DMS79 treated with DMSO at 0.1 percent for 48 hours (cell line): ENCODE measurements at places on chromosomes 6 and 20.
A peak's percentile ranks its signal among the peaks of the same experiment; 100 is the strongest.

GRCh38 chr20:47956268-47956995 lies 171.2 kb upstream of the SULF2 start:
- no peak for DNase-seq

GRCh38 chr6:116461331-116461931 lies at the start of gene CALHM6:
TSS of gene CALHM6 (plus strand) at chr6:116461375. CDS start at chr6:116461930, 555 bp downstream.
- no peak for DNase-seq

GRCh38 chr6:166512567-166512966 lies 73.9 kb downstream of the RAMACL start:
- DNase-seq: no peak

GRCh38 chr6:14997507-14997906 lies 248.4 kb upstream of the JARID2 start:
- DNase-seq: no peak

- DNase-seq: no peak
Observed at GRCh38 chr6:52724042-52724405, 39.3 kb downstream of the GSTA2 start.

DNA sequence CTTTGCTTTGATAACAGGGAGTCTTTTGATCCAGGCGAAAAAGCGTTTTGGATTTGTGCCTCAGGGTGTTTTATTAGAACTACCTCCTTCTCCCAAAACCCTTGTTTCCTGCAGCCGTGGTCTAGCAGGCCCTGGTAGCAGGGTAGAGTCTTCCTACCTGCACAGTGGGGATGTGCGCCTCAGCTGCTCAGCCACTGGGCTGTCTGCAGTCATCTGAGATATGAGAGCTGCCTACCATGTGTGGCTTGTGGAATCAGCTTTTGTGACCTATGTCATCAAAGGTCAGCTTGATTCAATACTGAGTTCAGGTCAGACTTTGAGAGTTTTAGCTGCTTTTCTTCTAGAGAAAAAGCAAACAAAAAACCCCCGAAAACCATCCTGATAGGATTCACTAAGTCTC lies 279.5 kb downstream of the CLIC5 start:
- DNase-seq: no peak

DNA sequence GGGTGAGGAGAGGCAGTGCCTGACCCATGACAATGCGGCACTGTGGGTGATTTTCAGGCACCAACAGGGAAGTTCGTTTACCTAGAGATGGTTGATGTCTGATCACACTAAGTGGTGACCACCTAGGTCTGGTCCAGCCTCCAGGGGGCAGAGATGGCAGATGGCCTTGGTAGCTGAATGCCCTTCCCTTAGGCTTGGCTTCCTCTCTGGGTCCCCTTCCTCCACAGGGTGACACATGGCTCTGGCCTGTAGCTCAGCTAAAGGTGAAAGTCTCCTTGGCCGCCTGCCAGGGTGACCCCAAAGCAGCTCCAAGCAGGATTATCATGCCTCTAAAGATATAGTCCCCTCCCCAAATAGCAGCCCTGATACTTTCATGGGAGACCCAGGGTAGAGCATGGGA lies 6.4 kb downstream of the GDAP1L1 start:
- DNase-seq: no peak

GRCh38 chr6:138372711-138373463 lies 4.8 kb upstream of the SMIM28 start:
- DNase-seq: no peak

- DNase-seq: no peak
Observed at GRCh38 chr6:18410412-18410811, 23.3 kb downstream of the RNF144B start.

DNA sequence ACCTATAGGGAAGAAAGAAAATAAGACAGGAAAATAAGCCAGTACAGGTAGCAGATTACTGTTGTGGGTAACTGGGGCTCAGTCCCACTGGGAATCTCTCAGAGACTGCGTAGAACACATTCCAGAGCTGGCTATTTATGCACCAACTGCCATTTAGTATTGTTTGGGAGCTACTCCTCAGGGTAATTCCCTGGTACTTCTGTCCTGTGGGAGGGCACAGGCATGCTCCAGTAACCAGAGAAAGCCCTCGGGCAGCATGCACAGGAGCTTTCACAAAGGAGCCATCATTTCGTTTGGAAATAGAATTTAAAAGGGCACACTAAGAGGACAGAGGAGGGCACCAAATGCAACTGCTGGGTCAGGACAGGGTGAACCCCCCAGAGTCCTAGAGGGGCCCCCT lies 148.0 kb upstream of the LRFN2 start:
- peak; percentile 15 for DNase-seq

DNA sequence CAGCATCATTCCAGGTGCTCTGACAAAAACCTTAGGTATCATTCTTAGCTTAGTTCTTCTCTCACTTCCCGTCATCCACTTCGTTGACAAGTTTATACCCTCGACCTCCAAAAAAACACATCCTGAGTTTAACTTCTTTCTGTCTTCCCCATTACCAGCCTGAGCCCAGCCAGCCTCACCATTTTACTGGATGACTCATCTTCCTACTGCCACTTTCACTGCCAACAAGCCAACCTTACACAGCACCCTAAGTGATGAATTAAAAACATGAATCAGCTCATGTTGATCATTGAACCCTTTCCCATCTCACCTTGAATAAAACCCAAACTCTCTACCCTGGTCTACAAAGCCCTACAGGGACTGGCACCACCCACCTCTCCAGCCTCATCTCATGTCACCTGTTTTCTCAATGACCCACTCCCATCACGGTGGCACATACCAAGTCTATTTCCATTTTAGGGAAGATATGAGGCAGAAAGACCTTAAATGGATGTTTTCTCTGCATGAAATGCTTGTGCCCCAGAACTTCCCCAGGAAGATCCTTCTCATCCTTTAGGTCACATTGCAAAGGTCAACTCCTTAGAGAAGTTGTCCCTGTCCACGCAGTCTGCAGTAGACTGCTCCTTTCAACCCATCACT lies 9.9 kb upstream of the UST start:
- no peak for DNase-seq

- no peak for DNase-seq
Observed at GRCh38 chr6:167027772-167028171, 28.6 kb downstream of the CEP43 start.

- no peak for DNase-seq
Observed at GRCh38 chr20:11054266-11054993, 380.6 kb upstream of the JAG1 start.

- DNase-seq: peak; percentile 63
Observed at GRCh38 chr6:111975466-111975865, 78.4 kb upstream of the CCN6 start.

DNA sequence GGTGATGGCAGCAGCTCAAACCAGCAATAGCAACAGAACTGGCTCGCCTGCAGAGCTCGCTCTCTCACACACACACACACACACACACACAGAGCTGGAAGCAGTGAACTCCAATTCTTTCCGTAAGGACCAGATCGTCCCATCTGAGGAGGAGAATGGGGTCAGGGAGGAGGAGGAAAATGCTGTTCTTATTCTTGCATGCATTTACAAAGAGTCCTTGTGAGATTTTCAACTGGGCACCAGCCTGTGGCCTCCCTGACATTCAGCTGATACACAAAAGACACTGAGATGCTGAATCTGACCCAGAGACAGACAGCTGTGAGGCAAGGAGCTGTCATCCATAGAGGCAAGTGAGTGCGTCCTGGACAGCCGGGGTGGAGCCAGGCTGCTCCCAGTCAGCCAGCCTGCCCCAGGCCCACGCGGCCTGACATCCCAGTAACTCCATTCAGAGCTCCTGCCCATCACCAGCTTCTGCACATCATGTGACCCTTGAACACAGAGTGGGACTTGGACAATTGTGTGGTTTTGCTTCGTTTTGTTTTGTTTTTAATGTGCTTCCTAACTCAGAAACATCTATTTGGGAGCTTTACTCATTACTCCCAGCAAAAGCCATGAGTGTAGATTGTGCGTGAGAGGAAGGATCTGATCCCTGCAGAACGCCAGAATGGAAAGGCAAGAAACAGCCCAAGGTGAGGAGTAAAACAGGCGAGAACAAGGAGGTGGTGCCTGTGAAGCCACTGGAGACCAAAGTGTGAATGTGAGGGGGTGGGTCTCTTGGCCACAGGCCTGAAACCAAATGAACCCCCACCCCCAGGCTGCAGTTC lies 2.1 kb downstream of the SERPINB9 start:
- no peak for DNase-seq

GRCh38 chr6:20664250-20664649 lies 130.0 kb downstream of the CDKAL1 start:
- peak; percentile 94 for DNase-seq

DNA sequence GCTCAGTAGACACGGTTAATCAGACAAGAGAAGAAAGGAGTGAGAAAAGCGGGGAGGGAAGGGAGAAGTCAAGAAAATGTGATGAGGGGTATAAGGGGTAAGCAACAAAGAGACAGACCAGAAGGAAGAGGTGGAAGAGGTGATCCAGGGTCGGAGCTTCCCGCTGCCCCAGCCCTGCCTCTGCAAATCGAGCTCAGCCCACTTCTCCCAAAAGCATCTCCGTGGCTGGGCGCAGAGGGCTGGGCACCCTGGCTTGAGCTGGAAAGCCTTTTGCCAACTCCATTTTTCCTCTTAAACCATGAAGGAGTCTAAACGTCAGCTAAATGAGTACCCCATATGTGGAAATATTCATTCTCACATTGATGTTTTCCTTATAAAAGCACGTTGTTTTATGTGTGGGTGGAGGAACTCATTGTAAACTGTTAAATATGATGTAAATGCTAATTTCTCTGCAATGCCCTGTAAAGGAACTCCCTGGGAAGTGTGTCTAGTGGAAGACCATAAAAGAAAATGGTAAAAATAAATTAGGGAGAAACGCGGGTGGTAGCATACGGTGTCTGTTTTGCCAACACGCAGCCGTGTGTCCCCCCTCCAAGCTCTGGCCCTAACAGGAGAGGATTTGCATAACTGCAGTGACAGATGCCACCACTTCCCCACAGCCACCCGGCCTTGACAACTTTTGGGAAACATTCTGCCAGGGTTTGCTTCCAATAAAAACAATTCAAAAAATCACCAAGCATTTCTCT lies 55.2 kb upstream of the MAFB start:
- DNase-seq: no peak

GRCh38 chr6:107653861-107654394 lies 164.0 kb downstream of the SOBP start:
- DNase-seq: no peak

DNA sequence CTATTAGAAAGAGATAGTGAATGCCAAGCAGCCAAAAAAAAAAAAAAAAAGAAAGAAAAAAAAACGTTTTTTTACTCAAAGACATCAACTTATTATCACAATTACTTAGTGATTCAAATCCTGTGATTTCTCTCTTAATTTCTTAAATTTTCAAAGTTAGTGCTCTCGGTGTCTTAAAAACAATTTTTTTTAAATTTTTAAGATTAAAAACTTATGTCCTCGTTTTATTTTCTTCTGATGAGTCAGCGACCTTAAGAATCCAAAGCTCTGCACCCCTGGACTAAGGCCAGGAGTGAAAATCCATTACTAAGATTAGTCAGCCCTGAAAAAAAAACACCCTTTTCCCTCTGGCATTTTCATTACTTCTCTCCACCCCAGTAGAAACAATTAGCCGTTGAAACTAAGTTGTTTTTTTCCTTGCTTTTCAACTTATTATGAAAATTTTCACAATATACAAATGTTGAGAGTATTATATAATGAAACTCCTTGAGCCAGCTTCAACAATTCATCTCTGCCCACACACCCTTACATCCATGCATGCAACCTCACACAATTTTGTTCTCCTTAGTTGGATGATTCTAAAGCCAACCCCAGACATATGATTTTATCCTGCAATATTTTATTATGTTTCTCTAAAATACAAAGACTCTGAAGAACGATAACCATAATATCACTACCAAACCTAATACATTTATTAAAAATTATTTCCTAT lies 85.6 kb upstream of the CARMIL1 start:
- DNase-seq: peak; percentile 80

- no peak for DNase-seq
Observed at GRCh38 chr6:42818416-42818815, 36.6 kb downstream of the BICRAL start.

GRCh38 chr6:139343052-139343750 lies 31.2 kb downstream of the CITED2 start:
- no peak for DNase-seq

DNA sequence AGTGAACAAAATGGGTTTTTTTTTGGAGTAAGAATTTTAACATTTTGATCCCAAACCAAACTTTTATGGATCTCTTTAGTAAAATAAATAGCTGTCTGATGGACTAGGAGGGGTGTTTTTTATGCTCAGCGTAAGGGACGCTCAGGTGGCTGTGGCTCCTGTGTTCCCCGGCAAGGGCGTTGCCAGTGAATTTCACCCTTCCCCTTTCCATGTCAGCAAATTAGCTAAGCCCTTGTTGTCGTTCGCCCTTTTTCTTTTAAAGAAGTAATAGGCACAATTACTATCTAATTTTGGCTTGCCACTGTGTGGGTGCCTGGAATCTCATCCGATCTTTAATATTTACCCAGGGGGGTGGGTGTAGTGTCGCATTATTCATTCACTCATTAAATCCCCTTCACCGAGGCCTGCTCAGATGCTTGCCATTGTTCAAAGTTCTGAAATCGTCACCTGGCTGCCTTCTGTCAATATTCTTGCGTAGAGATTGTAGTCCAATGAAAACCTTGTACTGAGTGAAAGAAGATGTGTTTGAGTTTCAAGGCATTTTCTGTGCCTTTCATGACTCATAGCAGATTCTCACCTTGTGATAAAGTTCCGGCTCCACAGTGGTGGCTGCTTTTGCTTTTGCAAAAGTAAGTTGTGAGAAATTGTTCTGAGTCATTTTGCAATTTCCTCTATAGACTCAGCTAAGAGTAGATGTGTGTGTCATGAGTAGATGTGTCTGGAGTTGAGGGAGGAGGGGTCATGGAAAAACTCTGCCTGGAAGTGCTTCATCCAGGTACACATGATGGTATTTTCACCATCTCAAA lies 40.0 kb upstream of the CLDN20 start:
- no peak for DNase-seq

- DNase-seq: no peak
Observed at GRCh38 chr6:11460837-11461661, 76.5 kb upstream of the TMEM170B start.

DNA sequence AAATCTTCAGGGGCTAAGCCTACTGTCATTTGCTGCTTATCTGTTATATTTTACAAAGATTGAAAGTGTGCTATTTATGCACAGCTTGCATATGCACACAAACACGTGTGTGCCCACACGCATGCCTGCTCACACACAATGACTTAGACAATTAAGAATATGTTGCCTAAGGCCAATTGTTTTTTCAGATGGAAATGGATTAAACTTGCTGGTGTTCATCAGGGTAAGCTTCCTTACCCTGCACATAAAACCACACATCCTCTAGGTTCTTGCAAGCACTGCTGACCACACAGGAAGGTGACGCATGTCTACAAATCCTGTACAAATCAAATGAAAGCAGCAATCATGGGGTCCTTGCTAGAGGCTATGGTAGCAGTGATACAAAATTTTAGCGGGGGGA lies 58.4 kb downstream of the GJA10 start:
- DNase-seq: no peak

- peak; percentile 98 for DNase-seq
Observed at GRCh38 chr6:21501021-21501354, 92.6 kb upstream of the SOX4 start.

GRCh38 chr6:62541502-62541901 lies 255.5 kb upstream of the KHDRBS2 start:
- DNase-seq: no peak

- no peak for DNase-seq
Observed at GRCh38 chr6:16240589-16241320, 2.4 kb downstream of the GMPR start.
